ENCODE measurements at places on chromosomes 1 and 21.

DNA sequence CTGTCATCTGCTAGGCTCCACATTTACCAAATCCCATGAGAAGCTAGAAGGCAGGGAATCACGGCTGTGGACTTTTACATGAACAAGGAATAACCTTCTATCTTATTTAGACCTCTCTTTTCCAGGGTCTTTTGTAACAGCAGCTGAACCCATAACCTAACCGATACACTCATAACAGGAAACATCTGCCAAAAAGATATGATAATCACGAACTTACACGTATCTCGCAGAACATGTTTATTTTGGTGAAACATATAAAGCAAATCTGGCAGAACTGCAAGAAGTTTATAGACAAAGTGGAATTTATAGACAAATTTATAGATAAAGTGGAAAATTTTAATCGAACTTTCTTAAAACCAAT, 20.4 kb downstream of the TINAGL1 start:
- no peak for DNase-seq

DNA sequence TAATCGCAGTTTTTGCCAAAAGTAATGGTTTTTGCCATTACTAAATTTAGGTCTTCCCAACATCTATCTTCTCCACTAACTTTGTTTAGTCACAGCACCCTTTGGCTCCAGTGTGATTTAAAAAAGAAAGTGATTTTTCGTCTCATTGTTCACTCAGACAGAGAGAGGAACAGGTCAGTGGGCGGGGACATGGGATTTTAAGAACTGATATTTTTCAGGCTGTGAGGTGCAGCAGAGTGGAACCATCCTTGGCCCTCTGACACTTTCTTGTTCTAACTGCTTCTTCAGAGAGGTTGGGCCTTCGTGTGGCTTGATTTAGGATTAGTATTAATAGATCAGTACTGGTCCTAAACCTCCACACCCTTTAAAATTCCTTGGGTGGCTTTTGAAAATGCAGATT, 38.8 kb downstream of the CASQ2 start:
- DNase-seq: no peak

DNA sequence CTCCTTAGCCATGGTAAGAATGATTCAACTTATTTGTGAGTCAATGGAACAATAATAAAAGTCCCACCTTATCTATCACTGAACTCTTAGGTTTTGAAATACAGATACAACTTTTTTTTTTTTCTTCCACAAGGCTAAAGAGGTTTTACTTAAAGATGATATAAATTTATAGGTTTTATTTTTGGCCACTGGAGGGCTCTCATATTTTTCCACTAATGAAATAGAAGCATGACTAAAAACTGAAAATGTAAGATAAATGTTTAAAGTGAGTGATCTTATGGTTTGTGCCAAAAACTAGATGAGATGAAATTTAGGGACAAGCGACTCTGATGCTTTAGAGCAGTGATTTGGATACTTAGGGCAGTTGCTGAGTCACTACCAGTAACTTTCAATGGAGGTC, 499.0 kb downstream of the NUF2 start:
- no peak for DNase-seq

DNA sequence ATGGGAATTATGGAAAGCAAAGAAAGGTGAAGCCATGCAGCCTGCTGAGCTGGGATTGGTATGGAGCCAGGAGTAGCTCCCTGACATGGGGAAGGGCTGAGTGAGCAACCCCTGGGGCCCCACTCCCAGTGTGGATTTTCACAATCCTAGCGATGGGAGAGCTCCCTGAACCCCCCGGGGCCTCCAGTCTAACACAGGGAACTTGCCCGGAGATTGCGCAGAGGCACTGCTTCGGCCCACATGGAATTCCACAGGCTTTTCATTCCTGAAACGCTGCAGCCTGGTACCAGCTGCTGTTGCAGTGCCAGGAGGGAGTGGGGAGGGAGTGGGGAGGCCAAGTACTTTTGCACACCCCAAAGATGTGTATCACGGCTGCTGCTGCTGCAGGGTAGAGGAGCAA, 110.4 kb upstream of the C21orf91 start:
- DNase-seq: no peak

DNA sequence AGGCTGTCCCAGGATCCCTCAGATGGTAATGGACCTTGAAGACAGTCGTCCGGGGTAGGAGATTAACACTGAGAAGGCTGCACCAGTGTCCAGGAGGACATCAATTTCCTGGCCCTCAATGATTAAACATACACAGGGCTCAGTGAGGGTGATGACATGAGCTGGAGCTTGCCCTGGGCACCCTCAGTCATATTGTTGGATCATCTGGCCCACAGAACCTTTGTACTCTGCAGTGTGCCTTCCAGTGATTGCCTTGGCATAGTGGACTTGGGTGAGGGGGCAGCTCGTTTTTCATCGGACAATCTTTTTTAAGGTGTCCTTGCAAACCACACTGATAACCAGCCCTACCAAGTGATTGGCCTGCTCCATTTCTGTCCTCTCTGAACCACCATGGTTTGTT, 111.1 kb upstream of the SGIP1 start:
- DNase-seq: no peak

GRCh38 chr1:96002201-96002600, 719.4 kb upstream of the PTBP2 start:
- DNase-seq: no peak

GRCh38 chr1:231421546-231421970, 529 bp downstream of the EGLN1 start:
- no peak for DNase-seq

DNA sequence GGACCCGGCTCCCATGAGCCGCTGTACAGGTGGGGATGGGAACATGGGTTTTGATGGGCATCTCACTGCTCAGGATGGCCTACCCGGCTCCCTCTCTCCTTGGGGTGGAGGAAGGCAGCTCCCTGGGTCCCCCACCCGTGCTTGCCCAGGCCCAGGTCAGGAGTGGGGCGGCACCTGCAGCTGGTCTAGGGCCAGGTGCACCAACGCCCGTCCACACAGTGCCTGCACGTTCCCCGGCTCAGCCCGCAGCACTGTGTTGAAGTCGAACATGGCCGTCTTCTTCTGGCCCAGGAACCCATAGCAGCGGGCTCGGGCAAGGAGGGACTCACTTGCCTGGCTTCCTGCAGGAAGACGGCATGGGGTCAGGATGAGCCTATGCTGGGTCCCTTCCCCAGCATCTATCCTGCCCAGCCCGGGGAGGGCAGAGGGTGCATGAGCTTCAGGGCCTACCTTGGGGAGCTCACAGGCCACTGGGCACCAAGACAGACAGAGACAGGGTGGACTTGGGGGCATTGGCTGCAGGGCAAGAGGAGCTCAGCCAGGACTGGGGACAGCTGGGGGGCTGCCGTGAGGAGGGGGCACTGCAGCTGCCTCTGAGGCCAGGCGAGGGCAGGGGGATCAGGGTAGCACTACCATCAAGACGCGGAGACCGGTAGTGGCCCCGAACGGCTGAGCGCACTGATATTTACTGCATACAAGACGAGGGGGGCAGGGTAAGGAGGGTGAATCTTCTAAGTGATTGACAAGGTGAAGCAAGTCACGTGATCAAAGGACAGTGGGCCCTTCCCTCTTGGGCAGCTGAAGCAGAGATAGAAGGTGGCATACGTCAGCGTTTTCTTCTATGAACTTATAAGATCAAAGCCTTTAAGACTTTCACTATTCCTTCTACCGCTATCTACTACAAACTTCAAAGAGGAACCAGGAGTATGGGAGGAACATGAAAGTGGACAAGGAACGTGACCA, 17.8 kb downstream of the TTC34 start:
- DNase-seq: no peak

DNA sequence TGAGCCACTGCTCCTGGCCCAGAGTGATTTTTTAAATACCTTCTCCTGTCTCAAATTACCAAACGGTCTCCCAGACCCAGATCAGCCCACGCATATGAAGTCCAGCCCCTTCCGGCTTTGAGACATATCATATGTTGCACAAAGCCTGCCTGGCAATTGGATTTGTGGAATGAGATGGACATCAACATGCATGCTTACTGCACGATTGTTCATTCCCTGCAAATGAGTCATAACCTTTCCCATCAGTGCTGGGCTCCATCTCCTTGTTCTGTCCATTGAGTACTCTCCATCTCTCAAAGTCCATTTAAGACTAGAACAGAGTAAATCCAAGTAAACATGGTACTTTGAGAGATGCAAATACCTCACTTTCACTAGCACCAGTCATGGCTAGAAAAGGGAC, 612.2 kb upstream of the USP24 start:
- no peak for DNase-seq

DNA sequence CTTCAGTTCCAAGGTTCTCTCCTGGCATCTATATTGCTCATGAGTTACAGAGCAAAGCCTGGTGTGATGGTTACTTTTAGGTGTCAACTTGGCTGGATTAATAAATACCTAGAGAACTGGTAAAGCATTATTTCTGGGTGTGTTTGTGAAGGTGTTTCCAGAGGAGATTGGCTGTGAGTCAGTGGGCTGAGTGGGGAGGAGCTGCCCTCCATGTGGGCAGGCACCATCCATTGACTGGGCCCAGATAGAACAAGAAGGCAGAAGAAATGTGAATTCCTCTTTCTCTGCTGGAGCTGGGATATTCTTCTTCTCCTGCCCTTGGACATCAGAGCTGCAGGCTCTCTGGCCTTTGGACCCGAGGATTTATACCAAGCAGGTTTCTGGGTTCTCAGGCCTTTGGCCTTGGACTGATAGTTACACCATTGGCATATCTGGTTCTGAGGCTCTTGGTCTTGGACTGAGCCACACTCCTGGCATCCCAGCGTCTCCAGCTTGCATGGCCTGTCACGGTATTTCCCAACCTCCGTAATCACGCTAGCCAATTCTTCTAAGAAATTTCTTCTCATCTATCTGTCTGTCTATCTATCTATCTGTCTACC, 44.5 kb downstream of the B3GALT5 start:
- no peak for DNase-seq

- no peak for DNase-seq
Observed at GRCh38 chr1:156768610-156769295, 1.4 kb downstream of the PRCC start.

DNA sequence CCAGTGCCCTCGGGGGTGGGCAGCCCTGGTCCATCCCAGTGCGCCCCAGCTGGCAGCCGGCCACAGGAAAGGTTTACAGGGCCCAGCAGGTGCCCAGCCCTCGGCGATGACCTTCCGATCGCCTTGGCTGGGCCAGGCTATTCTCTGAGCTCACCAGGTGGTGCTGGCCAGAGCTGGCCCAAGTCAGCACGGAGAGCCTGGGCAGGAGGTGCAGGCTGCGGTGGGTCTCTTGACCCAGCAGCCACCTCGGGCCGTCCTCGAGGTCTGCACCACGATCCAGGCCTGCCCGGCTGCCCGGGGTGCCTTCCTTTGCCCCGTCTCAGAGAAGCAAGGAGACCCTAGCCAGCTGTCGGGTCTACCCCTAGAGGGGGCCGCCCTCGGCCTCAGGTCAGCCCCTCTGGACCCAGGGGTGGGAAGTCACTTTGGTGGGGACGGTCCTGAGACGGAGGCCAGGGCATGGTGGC, 370 bp downstream of the PERM1 start:
- no peak for DNase-seq

- no peak for DNase-seq
Observed at GRCh38 chr1:56958526-56958925, 7.3 kb downstream of the C8B start.

GRCh38 chr1:86061551-86061990, 95.0 kb downstream of the COL24A1 start:
- no peak for DNase-seq

GRCh38 chr21:35737899-35738346, 322.4 kb downstream of the SETD4 start:
- DNase-seq: peak; percentile 53

DNA sequence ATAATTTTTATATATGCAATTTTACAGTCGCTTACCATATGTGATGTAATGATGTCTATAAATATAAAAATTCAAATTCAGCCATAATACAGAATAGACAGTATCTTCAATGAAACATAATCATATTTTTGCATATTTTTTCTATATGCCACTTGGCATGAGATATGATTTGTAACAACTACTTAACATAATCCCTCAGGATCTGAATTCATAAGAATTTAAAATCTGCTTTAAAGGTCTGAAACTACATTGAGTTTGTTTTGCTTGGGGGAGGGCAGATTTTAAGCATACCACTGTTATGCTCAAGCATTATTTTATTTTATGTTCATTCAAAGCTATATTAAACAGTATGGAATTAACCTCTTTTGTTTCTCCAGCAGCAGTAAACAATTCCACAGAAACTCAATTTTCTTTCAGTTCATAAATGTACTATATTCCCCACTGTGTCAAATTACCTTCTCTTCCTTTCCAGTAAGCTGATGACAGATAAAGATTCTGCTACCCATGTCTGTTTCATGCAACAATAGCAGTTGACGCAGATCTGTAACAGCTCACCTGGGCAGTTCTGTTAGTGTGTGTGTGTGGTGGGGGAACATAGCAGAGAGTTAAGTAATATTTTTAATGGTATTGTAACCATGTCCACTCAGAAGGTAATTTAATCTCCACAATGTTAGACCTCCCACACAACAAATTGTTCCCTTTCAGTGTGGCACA, 224.8 kb downstream of the NTNG1 start:
- DNase-seq: no peak

GRCh38 chr1:7469255-7469938, 301.7 kb upstream of the VAMP3 start:
- DNase-seq: peak; percentile 12

- DNase-seq: no peak
Observed at GRCh38 chr1:100497796-100498195, 40.1 kb upstream of the GPR88 start.

DNA sequence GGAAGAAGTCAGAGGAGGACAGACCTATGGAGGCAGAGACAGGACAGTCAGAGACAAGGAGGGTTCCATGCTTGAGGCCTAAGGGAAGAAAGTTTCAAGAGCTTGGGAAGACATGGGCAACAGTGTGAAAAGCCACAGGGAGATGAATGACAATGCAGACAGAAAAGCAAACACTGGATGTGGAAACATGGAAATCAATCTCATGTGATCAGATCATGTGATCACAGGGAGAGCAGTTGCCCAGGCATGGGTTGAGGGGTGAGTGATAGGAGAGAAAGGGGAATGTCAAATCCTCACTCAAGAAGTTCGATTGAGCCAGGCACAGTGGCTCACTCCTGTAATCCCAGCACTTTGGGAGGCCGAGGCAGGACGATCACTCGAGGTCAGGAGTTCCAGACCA, 17.2 kb downstream of the PTAFR start:
- DNase-seq: no peak

GRCh38 chr1:163013826-163014600, 55.1 kb upstream of the RGS4 start:
- no peak for DNase-seq

DNA sequence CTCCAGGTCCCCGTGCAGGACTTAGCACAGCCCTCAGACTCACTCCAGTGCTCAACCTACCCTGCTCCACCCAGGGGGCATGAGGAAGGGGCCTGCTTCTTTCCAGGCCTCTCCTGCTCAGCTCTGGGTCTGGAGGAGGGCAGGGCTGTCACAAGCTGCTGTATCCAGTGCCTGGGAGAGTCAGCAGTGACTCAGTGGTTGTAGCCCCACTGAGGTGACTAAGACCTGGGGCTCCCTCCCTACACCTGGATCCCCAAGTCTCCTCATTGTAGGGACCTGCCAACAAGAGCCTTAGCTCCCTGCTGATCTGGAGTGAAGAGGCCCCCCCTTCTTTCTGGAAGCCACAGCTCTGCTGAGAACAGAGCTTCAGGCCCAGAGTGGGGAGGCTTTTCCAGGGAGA, 36.1 kb upstream of the FAM131C start:
- no peak for DNase-seq

GRCh38 chr1:21052034-21052433, 124.7 kb downstream of the EIF4G3 start:
- no peak for DNase-seq

GRCh38 chr1:198780376-198780775, 141.5 kb downstream of the PTPRC start:
- DNase-seq: no peak

GRCh38 chr1:226510453-226510852, 38.1 kb upstream of the STUM start:
- no peak for DNase-seq

- DNase-seq: no peak
Observed at GRCh38 chr1:1419363-1419812, 1.7 kb downstream of the ANKRD65 start.
